ENCODE measurements at places on chromosomes 1 and 21.

DNA sequence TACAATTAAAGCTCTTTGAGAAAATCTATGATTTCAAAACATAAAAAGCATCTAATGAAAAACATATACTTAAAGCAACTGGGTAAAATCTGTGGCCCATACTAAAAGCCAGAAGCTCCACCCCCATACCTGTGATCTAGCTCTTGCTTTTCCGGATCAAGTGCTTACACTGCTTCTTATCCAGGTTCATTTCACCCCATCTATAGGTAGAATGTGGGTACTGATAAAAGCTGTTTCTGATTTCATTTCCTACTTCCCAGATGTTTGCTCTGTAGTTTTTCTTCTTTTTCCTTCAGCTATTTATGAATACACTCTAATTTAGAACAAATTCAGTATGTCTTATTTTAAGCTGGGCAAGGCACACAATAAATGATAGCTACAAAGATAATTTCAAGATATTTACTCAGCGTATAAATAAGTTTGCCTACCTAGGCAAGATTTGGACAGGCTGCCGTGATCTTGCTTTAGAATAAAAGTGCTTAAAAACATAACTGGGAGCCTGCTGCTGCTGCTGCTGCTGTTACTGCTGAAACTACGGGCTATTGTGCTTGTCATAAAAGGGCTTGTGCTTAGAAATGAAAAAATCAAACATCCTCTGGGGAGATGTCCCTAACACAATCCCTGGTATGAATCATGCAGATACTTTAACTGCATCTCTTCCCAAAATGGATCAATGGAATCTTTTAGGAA lies 2.1 kb downstream of the SIPA1L2 start:
- DNase-seq = peak; percentile 58

GRCh38 chr1:13228343-13228781 lies 2.4 kb upstream of the PRAMEF18 start:
- DNase-seq = peak; percentile 26

DNA sequence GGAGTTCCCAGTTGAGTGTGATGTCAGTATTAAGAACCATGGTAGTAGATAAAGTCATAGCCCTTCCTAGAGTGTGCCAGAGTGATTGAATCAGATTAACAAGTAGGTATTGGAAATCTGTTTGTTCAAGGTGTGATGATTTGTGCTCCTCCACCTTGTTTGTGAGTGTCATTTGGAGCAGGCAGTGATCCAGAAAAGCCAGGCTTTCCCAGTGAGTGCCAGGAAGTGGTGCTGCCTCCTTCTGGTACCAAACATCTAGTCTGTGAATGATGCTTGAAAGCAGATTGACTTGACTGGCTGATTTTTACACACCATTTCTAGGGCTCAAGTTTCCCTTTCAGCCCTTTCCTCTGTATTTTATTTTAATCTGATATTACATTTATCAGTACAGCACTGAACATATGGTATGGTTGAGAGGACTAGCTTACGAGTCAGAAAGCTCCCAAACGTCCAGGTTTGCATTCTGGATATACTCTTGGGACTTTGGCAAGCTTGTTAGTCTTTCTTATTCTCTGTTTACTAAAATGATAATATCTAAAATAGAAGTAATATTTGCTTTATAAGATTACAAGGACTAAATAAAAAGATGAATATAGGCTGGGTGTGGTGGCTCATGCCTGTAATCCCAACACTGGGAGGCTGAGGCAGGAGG lies 100.7 kb downstream of the PATJ start:
- DNase-seq = no peak

- DNase-seq = no peak
Observed at GRCh38 chr1:231130544-231130943, 31.3 kb upstream of the TRIM67 start.

GRCh38 chr1:147189514-147189913 lies 17.2 kb upstream of the PRKAB2 start:
- no peak for DNase-seq

- DNase-seq = no peak
Observed at GRCh38 chr1:226335661-226336060, 26.7 kb upstream of the LIN9 start.

DNA sequence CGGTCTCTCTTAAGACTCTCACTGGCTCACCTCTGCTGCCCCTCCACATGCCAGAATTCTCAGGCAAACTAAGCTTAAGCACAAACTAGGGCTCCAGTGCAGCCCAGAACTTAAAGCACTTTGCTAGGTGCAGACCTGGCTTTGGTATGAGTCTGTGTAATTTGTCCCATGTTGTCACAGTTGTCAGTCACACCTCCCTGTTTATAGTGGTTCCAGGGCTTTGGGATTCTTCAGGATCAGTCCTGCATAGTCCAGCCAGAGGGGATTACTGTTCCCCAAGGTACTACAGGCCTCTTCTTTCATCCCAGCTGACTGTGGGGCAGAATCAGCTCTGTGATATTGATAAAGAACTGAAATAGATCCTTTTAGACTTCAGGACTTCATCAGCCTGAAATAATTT lies 105.0 kb upstream of the UBE2U start:
- DNase-seq = no peak

- DNase-seq = no peak
Observed at GRCh38 chr1:226497991-226498639, 50.4 kb upstream of the STUM start.

DNA sequence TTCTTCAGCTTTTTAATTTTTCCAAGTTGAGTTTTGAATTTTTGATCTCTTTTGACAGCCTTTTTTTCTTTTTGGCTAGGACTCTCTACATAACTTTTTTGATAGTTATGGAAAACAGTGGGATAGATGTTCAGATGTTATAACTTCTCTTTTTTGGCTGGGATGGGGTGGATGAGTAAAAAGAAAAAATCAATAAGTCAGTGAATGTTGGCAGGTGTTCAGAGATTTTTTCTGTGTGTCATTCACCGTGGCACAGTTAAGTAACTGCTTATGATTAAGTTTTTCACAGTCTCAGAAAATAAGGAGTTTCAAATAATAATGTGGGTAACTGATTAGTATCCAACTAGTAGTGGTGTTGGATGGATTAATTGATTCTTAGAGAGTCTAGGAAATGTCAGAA lies 24.0 kb downstream of the HS2ST1 start:
- DNase-seq = no peak

- DNase-seq = no peak
Observed at GRCh38 chr1:185213091-185213490, 56.1 kb downstream of the SWT1 start.

DNA sequence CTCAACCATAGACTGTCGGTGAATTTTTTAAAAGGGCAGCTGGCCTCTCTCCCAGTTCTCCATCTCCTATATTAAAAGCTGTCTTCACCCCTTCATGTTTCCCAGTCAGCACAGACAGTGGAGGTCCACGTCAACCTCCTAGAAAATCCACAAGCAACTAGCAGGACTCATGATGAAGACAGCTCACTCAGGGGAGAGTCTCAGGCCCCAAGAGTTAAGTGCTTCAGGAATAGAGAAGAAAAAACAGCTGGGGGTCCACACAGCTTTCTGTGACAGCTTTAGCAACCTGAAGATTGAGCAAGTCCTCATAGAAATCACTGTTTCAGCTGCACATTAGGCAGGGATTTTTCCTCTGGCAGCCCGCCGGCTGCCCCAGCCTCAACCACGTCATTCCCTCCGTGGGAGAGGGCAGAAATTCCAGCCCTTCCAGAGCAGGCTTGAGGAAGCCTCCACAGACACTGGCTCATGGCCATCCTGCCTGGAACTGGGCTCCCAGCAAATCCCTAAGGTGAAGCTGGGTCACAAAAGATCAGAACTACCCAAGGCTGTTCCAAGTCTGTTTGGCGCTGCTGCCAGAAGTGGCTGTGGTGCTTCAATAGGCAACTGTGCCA lies 15.2 kb downstream of the GPR161 start:
- no peak for DNase-seq

DNA sequence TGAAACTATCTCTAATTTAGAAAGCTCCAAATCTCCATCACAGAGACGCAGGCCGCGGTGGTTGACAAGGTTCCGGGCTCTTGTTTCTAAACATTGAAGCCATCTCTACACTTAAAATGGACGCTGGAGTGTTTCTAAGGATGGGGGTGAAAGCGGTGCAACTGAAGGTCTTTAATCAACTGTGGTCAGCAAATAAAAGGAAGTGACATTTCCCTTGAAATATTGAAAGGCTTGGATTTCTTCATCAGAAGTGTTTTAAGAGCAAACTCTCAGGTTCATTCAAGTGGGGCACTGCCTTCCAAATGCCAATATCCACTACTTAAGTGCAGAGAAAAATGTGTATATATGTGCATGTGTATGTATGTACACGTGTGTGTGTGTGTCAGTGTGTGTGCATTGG lies 117.3 kb downstream of the KAZN start:
- DNase-seq = no peak

- no peak for DNase-seq
Observed at GRCh38 chr1:95778217-95778616, 544.2 kb downstream of the RWDD3 start.

DNA sequence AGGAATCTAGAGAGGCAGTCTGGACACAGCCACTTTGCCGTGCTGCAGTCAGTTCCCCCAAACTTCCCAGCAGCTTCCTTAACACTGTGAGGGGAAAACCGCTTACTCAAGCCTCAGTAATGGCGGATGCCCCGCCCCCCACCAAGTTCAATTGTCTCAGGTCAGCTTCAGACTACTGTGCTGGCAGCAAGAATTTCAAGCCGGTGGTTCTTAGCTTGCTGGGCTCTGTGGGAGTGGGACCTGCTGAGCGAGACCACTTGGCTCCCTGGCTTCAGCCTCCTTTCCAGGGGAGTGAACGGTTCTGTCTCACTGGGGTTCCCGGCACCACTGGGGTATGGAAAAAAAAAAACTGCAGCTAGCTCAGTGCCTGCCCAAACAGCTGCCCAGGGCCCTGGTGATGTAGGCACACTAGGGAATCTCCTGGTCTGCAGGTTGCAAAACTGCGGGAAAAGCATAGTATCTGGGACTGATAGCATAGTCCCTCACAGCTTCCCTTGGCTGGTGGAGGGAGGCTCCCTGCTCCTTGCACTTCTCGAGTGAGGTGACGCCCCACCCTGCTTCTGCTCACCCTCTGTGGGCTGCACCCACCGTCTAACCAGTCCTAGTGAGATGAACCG lies 23.7 kb upstream of the HFM1 start:
- DNase-seq = no peak

DNA sequence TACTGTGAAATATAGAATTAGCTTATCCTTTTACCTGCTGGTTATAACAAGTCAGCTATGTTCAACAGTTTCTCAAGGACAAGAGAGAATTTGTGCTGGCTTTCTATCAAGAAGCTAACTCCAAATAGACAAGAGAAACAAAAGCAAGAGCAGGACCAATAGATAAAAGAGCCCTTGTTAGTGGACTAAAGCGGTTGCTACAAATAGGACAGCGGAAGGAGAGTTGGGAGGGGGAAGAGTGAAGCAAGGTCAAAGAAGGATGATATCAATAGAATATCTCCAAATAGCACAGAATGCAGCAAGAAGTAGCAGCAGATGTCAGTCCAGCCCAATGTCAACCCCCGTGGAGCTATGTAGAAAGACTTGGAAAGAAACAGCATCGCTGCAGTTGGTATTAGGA lies 53.0 kb upstream of the AKT3 start:
- DNase-seq = no peak

DNA sequence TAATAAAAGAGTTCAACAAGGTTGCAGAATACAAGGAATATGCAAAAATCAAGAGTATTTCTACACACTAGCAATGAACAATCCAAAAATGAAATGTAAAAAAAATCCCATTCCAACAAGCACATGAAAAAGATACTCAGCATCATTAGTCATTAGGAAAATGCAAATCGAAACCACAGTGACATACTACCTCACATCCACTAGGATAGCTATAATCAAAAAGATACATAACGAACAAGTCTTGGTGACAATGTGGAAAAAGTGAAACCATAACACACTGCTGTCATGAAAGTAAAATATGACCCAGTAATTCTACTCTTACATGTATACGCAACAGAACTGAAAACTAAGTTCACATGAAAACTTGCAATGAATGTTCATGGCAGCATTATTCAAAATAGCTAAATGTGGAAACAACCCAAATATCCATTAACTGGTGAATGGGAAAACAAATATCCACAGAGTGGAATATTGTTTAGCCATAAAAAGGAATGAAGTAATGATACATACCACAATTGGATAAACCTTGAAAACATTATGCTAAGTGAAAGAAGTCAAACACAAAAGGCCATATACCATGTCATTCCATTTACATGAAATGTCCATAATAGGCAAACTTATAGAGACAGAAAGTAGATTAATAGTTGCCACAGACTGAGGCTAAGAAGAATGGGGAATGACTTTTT lies 34.3 kb downstream of the PIK3R3 start:
- DNase-seq = no peak

- no peak for DNase-seq
Observed at GRCh38 chr1:112263453-112263852, 132.6 kb upstream of the CTTNBP2NL start.
